Smooth muscle cell of bladder (primary cell): ENCODE measurements at places on chromosomes 12 and 14. TPM values are rescaled to one million over a fixed set of nuclear protein-coding genes. Genes with fewer than 3 reads are reported as not detected.

Gene CPNE6
- total RNA-seq: not detected in 2 replicates

Gene SLCO1C1
- total RNA-seq: not detected in 2 replicates

Gene CFAP54
- 1.1 and 1.4 TPM in 2 replicates for total RNA-seq

Gene ALDH1L2
- 44.7 and 44.8 TPM in 2 replicates for total RNA-seq

Gene PCED1B
- 0.57 and 1.3 TPM in 2 replicates for total RNA-seq

Gene SLC48A1
- total RNA-seq: 11.1 and 18.4 TPM in 2 replicates

Gene RPS6KL1
- total RNA-seq: 0.28 and 0.46 TPM in 2 replicates

Gene PRORP
- total RNA-seq: 12.7 and 13.4 TPM in 2 replicates

Gene SMCO3
- 0.71 and 0.92 TPM in 2 replicates for total RNA-seq

Gene SEC23A
- total RNA-seq: 395 and 428 TPM in 2 replicates

Gene CDKN1B
- total RNA-seq: 29.0 and 32.5 TPM in 2 replicates

Gene HCAR2
- total RNA-seq: 0.14 TPM in 1 of 2 replicates, not detected in the other

Gene TAS2R42
- total RNA-seq: not detected in 2 replicates

Gene PRB2
- total RNA-seq: not detected in 2 replicates

Gene LIN7A
- total RNA-seq: 7.0 and 12.7 TPM in 2 replicates

Gene SIX1
- 1.8 and 2.8 TPM in 2 replicates for total RNA-seq

Gene CLEC12A
- not detected in 2 replicates for total RNA-seq

Gene PLCZ1
- not detected in 2 replicates for total RNA-seq

Gene KRT74
- not detected in 2 replicates for total RNA-seq

Gene CACNA2D4
- 0.43 and 0.55 TPM in 2 replicates for total RNA-seq

Gene TNS2
- 23.2 and 37.3 TPM in 2 replicates for total RNA-seq

Gene SCNN1A
- under 0.01 and 0.37 TPM in 2 replicates for total RNA-seq

Gene PRKCH
- total RNA-seq: 1.4 and 3.1 TPM in 2 replicates

Gene SELPLG
- total RNA-seq: 0.85 and 2.0 TPM in 2 replicates

Gene C1QL4
- under 0.01 TPM in 1 of 2 replicates, not detected in the other for total RNA-seq

Gene TMTC1
- total RNA-seq: 83.5 and 88.6 TPM in 2 replicates

Gene NOS1
- under 0.01 TPM in 1 of 2 replicates, not detected in the other for total RNA-seq

Gene NTS
- 2.3 and 6.0 TPM in 2 replicates for total RNA-seq

Gene CAPZA3
- 0.14 TPM in 1 of 2 replicates, not detected in the other for total RNA-seq

Gene PLXNC1
- total RNA-seq: 3.3 and 7.7 TPM in 2 replicates

Gene OR10P1
- not detected in 2 replicates for total RNA-seq

Gene GNB3
- total RNA-seq: 0.92 and 1.3 TPM in 2 replicates

Gene PTGDR
- total RNA-seq: under 0.01 TPM in 1 of 2 replicates, not detected in the other

Gene KERA
- not detected in 2 replicates for total RNA-seq

Gene SMCO2
- total RNA-seq: 0.14 TPM in 1 of 2 replicates, not detected in the other

Gene PSMB11
- total RNA-seq: not detected in 2 replicates

Gene PABPN1
- total RNA-seq: 102 and 114 TPM in 2 replicates

Gene SLC8A3
- total RNA-seq: under 0.01 and 0.18 TPM in 2 replicates

Gene TNFRSF1A
- 99.0 and 112 TPM in 2 replicates for total RNA-seq

Gene RAPGEF3
- total RNA-seq: 1.00 and 2.1 TPM in 2 replicates
